ENCODE measurements at places on chromosomes 11 and 22.

- no peak for DNase-seq
These were observed 4.0 kb downstream of the NLRX1 start for GRCh38 chr11:119172513-119172912.

DNA sequence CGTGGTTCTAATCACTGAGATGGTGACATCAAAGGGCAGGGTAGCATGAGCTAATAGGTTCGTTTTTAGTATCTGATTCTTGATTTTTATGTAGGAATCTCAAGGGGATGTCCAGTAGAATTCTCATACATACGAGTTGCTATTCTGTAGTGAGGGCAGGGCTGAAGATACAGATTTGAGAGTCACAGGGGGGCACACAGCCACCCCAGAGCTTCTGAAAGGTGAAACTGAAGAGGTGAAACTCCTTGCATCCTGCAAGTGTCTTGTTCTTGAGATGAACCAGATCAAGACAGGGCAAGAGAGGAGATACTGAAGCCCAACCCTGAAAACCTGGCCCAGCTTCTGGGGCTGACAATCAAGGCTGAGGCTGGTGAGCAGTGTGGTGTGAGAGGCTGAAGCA is 35.6 kb upstream of the TMEM123 start:
- no peak for DNase-seq

DNA sequence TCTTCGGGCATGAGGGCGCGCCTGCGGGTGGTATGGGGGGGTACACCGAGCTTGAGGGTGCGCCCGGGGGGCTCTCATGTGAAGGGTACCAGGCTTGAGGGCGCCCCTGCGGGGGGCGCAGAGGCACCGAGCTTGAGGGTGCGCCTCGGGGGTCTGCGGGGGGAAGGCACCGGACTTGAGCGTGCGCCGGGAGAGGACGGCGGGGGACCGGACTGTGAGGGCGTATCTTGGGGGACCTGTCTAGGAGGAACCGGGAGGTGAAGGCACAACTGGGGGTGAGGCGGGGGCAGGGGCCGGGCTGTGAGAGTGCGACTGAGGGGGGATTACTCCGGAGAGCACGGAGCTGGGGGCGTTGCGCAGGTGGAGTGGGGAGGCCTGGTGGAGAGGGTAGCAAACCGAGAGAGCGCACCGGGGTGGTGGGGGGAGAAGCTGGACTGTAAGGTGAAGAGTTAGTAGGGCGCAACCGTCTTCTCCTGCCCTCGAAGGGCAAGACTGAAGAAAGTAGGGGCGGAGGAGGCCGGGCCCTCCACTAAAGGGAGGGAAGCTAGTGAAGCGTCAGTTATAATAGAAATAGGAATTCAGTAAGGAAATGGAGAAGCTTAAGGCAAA is 1.1 kb upstream of the DDX6 start:
- peak; percentile 44 for DNase-seq

DNA sequence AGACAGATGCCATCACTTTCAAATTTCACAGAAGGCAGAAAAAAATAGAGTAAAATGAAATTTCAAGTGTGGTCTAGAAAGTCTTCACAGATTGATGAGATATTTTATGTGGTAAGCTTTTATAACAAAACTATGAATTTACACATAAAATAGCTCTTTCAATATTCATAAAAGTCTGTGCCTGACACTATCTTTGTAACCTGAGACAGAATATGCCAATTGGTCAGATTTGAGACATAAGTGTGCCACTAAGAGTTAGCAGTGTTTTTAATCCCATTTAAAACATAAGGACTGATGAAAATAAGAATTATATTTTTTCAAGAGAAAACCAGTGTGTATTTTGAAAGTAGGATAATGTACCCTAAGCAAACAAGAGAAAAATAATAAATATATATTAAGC is 769.5 kb upstream of the LUZP2 start:
- no peak for DNase-seq

DNA sequence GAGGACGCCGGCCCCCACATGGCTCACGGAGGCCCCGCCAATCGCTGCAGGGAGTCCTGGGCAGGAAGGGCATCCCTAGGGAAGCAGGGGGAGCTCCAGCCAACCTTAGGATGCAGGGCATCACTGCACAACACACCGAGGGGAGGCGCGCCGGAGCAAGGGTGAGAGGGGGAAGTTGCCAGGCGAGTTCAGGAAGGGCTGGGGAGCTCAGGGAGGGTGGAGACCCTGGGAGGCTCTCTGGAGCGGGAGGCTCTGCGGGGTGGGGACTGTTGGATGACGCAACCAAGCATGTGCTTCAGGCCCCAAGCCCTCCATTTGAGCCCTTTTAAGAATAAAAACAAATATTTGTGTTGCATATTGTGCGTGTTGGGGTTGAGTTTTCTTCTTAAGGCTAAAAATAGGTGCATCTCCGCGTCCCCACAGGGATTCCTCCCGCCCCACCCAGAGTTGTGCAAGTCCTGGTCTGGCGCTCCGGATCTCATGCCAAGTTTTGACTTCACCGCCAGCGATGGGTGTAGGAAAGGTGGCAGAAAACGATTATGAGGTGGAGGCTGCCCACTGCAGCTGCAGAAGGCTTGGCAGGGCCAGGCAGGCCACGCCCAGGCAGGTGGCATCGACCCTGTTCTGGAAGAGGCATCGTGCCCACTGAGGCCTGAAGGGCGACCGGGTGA is 65.2 kb downstream of the WNT7B start:
- no peak for DNase-seq

DNA sequence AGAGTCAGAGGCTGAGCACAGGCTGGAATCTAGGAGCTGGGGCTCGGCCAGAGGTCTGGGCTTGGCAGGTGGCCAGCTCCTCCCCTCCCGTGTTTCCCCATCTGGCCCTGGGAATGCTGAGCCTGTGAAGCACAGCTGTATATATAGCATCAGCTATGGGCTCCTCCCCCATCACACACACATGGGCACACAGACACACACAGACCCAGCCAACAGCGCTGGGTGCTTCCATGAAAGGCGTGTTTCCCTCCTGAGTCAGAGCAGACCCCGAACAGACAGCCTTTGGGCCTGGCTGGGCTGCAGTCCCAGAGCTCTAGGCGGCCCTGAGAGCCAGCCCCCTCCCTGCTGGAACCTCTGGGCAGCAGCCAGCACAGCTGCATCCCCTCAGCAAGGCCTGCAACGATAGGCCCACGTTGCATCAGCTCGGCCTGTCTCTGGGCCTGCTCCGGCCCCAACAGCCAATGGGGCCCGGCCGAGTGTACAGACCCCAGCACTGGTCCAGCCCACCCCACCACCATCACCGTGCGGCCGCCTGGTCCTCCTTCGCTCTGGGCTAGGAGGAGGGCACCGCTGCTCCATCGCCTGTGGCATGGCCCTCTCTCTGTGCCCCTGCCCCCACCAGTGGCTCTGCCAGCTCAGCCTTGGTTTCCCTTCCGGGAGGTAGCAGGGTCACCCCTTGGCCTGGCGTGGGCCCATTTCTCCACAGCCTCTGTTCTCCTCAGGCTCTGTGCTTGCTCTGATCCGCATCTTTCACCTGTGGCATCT is 7.6 kb upstream of the SERPINH1 start:
- peak; percentile 94 for DNase-seq

- DNase-seq: no peak
These were observed 23.3 kb upstream of the FAR1 start for GRCh38 chr11:13644997-13645687.

DNA sequence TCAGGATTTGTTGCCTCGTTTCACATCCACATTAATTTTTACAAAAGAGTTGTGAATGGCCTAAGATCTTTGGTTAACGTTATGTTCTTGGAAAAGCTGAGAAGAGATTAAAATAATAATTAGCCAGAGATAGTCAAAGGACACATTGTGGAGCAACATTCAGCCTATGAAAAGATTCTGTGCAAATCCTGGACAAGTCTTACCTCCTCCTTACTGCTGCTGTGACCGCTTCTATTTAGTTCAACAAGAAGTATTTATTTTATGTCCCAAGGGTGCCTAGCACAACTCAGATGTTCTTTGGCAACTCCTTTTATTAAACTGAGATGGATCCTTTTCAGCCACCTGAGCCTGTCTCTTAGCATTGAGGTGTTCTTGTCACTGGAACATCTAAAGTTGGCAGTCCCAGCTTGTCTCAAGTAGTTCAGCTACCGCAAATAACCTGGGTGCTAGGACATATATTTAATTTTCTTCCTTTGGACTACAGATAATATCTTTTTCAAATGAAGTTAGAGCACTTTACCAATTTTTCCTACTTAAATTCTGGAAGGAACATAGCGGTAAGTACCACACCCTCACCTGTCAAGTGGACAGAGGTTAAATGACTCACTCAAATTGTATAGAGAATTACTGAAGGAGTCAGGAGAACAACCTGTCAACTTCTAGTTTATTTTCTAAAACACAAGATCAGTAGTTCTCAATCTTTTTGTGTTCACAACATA is 80.5 kb upstream of the CHRM4 start:
- DNase-seq: no peak

DNA sequence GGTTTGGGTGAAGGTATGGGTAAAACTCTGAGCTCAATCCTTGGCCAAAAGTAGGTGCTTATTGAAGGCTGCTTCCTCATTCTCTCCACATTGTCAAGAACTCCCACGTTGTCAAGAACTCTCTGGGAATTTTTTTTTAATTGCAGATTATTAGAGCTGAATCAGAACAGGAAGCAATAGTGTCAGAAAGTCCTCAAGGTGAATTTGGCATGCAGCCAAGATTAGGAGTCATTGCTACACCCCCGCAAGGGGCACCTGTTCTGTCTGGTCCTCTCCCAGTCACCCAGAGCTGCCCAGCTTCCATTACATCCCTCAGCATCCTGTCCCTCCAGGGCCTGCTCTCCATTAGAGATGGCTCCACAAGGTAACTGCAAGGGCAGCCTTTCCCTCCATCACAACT is 996.5 kb downstream of the OPCML start:
- DNase-seq: no peak

DNA sequence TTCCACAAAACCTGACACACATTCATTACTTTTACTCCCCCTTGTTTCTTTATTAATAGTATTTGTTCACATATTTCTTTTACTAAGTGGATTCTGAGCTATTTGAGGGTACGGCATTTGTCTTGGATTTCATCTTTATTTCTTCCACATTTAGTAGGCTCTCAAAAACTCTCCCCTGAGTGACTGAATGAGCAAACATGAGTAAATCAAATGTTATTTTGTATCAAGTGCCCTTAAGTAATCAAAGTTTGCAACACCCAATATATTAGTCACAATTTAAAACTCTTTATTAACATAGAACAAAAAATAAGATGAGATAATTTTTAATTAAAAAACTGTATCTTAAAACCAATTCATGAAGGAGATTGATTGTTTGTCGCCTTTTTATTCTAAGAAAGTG is 1101.9 kb upstream of the TENM4 start:
- DNase-seq: no peak

GRCh38 chr11:19953909-19954308 is 206.4 kb downstream of the DBX1 start:
- peak; percentile 3 for DNase-seq

DNA sequence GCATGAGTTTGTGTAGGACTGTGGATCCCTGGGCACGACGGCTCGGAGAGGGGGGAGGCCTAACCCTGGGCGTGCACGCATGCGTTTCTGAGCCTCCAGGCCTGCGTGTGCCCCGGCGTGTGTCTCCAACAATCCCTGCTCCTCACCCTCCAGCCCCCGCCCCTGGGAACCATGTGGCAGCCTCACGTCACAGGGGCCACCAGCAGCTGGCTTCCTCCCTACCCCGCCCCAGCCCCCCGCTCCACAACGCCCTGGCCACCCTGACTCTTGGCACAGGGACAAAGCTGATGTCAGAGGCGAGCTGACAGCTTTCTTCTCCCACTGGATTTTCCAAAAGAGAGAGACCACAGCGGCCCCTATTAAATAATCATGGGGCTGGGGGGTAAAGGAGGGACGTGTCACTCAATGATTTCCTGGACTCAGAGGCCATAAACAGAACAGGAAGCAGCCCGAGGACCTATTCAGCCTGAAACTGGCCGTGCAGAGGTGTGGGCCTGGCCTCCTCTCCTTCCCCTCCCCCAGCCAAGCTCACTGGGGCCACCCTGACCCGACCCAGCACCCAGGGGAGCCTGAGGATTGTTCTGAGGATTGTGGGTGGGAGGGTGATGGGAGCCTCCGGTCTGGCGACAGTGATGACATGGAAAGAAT is 6.8 kb upstream of the LIF start:
- no peak for DNase-seq

GRCh38 chr11:34928960-34929680 is 12.7 kb downstream of the PDHX start:
- DNase-seq: no peak

GRCh38 chr11:117986981-117987574 is 884 bp downstream of the IL10RA start:
- no peak for DNase-seq

DNA sequence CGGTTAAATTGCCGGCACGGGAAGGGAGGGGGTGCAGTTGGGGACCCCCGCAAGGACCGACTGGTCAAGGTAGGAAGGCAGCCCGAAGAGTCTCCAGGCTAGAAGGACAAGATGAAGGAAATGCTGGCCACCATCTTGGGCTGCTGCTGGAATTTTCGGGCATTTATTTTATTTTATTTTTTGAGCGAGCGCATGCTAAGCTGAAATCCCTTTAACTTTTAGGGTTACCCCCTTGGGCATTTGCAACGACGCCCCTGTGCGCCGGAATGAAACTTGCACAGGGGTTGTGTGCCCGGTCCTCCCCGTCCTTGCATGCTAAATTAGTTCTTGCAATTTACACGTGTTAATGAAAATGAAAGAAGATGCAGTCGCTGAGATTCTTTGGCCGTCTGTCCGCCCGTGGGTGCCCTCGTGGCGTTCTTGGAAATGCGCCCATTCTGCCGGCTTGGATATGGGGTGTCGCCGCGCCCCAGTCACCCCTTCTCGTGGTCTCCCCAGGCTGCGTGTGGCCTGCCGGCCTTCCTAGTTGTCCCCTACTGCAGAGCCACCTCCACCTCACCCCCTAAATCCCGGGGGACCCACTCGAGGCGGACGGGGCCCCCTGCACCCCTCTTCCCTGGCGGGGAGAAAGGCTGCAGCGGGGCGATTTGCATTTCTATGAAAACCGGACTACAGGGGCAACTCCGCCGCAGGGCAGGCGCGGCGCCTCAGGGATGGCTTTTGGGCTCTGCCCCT is 529 bp upstream of the CCND1 start:
- peak; percentile 80 for DNase-seq

- no peak for DNase-seq
These were observed 2.6 kb downstream of the SEC14L4 start for GRCh38 chr22:30502911-30503310.

DNA sequence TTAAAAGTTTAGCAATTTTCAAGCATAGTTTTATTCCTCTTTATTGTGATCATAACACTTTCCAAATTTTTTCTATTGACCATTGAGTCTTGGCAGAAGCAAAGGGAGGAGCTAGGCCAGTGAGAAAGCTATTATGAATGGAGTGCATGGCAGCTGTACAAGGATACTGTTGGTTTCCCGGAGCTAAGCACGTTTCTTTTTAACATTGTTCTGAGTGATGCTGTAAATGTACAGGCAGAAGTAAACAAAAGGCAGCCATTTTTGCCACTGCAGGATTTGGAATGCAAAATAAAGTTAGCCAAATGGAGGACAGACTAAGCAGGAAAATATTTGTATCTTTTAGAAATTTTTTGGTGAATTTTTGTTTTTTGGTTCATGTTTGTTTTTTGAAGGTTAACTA is 16.2 kb downstream of the CBL start:
- peak; percentile 40 for DNase-seq

Measured in A673 (cell line).